ENCODE measurements at places on chromosomes 2 and 18.

GRCh38 chr2:120659275-120659977, 76.2 kb upstream of the GLI2 start:
- no peak for DNase-seq

GRCh38 chr2:85681372-85681763, 12.8 kb upstream of the GNLY start:
- DNase-seq: peak; percentile 20

- no peak for DNase-seq
Observed at GRCh38 chr2:176665086-176665485, 395.8 kb downstream of the MTX2 start.

DNA sequence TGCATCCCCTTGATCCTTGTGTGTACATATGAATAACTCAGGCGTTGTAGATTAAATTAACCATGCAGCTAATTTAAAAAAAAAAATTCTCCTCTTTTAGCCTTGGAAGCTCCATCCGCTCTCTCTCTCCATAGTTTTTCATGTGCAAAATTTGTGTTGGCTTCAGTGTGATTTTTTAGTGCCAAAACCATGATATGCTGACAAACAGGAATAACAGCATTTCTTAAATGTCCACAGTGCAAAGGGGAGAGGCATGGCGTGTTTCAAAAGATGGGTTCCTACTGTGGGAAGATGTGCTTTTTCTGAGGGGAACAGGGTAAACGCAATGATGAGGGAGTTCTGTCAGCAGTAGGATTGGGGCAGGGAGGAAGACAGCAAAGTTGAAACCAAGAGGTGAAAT, 247.0 kb downstream of the ICOS start:
- DNase-seq: no peak

DNA sequence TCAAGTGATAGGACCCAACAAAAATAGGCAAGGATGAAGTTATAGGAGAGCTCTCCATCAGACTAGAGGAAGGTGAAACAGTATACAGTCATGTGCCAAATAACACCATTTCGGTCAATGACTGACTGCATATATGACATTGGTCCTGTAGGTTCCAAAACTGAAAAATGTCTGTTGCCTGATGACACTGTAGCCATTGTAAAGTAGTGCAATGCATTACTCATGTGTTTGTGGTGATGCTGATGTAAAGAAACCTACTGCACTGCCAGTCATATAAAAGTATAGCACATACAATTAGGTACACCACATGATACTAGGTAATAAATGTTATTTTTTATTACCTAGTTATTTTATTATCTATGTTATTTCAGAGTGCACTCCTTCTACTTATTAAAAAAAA, 147.9 kb downstream of the GREB1L start:
- DNase-seq: peak; percentile 63

DNA sequence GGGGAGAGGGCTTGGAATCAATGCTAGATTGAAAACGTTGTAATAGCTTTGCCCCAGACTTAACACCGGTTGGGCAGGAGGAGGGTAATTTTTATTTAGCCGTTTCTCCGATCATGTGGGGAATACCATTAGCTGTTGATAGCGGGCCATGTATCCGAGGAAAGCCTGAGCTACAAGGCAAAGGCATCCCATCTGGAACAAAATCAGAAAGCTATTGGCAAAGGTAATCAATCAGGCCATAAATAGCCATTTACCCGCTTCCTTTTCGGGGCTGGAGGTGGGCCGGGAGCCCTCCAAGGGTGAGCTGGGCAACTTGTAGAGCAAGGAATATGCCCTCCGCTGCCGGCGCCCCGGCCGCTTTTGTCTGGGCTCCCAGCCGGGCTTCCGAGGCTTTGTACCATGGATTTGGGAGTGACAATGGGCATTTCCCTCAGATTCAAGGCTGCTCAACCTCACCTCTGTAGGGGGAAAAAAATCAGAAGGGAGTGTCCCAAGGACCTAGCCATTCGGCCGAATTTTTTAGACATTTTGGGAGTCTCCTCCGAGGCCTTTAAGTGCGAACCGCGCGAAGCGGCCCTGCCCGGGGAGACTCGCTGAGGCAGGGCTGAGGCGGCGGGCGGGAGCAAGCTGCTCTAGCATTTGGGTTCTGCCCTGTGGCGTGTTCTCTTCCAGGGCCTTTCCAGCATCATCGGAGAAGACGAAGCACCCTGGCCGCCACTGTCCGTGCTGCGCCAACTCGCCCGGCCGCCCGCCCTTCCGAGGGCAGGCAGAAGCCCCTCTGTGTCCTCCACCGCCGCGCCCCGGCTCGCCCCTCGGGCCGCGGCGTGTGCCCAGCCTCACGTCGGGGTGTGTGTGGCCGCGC, 1.1 kb upstream of the HOXD9 start:
- no peak for DNase-seq

- DNase-seq: no peak
Observed at GRCh38 chr2:84882414-84882738, 1.5 kb upstream of the TRABD2A start.

GRCh38 chr18:61397222-61397621, 64.0 kb downstream of the CDH20 start:
- no peak for DNase-seq

DNA sequence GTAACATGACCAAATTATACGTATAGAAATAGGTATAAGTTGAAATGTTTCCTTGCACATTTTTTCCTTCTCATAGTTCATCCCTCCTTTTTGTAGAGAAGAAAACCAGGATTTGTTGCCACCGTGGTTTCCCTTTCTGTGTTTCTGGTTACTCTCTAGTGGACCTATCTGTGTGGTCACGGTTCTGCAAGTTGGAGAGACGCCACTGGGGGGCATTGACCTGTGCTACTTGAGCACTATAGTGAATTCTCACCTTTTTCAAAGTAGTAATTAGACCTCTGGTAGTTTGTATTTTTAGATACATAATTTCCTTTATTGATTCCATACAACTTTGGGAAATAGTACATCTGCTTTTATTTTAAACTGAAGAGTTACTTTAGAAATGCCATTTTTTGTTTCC, 444.8 kb downstream of the PTPRM start:
- DNase-seq: no peak

- DNase-seq: no peak
Observed at GRCh38 chr2:197425550-197425949, 9.3 kb downstream of the SF3B1 start.

GRCh38 chr2:205060269-205060668, 515.0 kb downstream of the PARD3B start:
- peak; percentile 55 for DNase-seq

DNA sequence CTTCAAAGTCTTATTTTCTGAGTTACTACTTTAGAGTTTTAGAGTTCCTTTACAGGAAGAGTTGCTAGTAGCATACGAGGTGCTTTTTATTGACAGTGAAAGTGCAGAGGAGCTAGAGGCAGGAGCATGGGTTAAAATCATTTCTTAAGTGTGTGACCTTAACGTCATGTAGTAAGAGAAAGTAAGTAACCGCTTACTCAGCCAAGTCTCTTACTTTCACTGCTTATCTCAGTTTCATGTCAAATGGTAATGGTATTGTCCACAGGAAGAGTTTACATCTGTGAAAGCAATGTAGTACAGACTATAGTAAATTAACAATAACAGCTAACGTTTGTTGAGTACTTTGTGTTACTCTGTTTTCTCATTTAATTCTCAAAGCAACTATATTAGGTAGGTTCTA, 12.6 kb downstream of the NDUFAF7 start:
- DNase-seq: no peak

DNA sequence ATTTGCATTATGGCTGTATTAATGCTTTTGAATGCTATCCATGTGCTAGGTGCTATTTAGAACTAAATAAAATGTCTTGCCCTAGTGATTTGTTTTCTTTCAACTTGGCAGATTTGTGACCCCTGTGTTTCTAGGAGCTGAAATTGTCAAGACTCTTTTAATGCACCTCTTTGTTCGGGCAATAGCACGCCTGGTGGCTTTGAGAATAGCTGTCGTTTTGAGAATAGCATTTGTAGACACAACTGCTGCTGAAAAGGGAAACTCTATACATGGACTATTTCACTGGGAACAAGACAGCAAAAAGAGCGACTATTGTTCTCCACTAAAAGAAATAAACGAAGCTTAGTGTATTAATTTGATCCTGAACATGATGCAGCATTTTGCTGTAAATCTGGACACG, 352.1 kb upstream of the ZNF521 start:
- no peak for DNase-seq

DNA sequence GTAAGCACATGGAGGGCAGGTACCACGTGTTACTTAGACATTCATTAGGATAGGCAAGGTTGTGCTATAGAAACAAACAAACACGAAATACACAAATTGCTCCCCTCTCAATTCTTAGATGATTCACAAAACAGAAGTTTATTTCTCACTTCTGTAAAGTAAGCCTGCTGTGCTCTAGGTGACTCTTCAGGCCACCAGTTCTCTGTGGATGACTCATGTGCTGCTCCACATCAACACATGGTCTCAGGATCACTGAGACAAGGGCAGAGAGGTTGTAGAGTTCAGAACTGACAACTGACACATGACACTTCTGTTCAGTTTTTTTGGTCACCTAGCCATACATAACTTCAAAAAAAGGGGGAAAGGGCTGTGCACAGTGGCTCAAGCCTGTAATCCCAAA, 70.6 kb downstream of the DAW1 start:
- peak; percentile 5 for DNase-seq

DNA sequence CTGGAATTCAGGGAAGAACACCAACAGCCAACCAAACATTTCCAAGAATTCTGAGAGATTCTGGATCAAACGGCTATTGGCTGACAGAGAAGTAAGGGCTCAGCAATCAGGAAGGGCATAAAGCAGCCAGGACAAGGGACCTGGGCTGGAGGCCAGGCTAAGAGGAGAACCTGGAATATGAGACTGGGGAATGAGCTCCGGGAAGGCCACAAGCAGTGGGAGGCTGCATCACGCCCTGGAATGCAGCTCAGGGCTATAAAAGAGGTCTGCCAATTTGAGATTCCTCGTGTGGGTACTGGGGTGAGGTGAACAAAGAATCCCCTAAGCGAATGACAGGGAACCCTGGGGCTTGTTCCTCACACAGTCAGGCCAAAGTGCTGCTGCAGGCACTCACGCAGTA, 60.4 kb downstream of the ANO7 start:
- DNase-seq: no peak

GRCh38 chr2:119438128-119438656, 6.5 kb downstream of the TMEM37 start:
- DNase-seq: no peak

DNA sequence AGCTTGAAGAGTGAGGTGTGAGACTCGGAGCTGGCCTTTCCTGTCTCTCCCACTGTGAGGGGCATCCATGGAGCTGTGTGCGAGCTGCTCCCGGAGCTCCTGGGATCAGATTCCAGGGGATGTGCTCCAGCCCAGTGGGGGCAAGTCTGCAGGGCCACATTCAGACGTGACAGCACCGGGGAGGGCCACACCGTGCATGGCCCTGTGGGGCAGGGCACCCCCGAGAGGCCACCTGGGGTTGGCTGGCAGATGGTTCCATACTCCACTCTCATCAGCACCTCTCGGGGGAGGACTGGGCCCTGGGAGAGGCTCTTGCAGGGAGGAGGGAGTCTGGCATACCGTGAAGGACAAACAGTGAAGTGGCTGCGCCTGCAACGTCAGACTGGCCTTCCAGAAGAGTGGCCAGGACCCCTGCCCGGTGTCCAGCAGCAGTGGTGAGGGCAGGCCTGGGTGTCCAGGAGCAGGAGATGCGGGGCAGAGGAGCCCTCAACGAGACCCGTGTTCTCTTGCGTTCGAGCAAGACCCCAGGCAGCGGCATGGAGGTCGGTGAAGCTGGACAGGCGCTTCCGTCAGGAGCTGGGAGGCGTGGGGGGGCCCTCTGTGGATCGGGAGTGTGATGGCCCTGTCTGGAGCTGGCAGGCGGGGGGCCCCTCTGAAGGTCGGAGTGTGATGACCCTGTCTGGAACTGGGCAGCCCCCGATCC, 84.3 kb downstream of the ASB1 start:
- no peak for DNase-seq

DNA sequence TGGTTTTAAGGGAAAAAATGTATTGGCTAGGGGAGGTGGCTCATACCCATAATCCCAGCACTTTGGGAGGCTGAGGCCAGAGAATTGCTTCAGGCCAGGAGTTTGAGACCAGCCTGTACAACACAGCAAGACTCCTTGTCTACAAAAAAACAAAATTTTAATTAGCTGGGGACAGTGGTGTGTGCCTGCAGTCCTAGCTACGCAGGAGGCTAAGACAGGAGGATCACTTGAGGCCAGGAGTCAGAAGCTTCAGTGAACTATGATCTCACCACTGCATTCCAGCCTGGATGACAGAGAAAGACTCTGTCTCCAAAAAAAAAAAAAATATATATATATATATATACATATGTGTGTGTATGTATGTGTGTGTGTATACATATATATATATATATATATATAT, 18.5 kb downstream of the CCDC88A start:
- DNase-seq: no peak

- no peak for DNase-seq
Observed at GRCh38 chr18:30057398-30057797, 985.1 kb downstream of the DSC3 start.

DNA sequence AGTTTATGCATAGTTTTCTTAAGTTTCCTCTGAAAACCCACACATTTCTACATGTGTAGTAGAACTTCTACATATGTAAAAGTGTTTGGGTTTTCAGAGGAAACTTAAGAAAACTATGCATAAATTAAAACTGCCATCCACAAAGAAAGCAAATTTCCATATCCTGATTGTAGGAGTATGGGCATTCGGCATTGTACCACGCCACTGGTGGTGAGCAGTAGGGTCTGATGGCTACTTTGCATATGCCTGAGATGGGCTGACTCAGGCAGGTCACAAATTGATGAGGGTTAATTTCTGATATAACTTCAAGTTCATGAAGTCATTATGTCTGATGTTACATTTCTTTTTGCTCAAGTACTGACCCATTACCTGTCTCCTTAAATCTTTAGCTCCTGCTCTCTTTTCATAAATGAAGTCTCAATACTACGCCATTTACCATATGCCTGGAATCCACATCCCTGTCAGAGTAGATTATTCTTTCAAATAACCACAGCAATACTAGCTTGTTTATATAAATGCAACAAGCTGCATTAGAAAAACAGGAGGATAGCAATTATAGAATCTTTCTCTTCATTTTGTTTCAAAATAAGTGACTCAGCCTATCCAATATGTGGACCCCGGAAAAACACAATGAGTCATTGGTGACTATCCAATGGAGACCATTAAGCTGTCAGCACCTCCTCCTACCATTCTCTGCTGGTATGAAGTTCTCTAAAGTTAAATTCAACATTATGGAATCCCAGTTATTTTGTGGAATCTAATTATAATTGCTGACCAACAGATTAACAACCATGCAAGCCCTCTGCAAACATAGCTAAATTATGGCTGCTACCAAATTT, 355.2 kb upstream of the UBE2E3 start:
- DNase-seq: peak; percentile 29

Data from mammary epithelial cell (primary cell).